NCI-H187 (cell line): ENCODE measurements at places on chromosomes 5 and 9.

GRCh38 chr5:161278739-161279660, 267.5 kb downstream of the GABRB2 start:
- no peak for DNase-seq

GRCh38 chr9:98222885-98223691, 30.7 kb upstream of the CORO2A start:
- DNase-seq, result no peak

DNA sequence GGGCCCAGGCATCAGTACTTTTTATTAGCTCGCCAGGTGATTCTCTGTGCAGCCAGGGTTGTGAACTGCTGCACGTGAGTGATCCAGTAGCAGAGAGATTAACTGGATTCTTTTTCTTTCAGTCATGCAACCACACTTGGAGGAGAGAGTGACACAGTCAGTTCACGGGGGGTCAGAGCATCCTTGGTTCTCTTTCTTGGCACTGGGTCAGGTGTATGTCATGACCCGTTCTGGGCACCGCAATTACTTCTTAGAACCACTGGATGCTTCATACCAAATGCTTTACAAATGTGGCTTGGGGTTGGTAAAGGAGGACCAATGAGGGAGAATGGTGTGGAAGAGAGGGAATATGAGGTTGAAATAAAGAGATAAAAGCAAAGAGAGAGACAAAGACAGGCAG, 368.7 kb downstream of the MLLT3 start:
- DNase-seq, result no peak

DNA sequence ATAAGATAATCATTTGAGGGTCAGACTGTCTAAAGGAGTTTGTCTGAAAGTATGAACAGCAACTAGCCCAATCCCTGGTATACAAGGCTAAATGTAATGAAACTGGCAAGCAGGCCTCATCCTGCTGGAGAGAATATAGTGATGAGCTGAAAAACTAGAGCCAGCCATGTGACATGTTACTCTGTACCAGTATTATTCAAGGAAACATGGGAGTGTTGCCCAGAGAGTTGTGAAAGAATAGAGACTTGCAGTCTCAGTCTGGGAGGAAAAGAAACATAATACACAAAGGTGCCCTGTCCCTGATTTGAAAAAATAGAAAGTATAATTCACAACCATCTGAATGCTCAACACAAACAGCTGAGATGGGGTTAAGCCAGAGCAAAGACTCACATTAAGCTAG, 37.9 kb upstream of the HTR1A start:
- no peak for DNase-seq

DNA sequence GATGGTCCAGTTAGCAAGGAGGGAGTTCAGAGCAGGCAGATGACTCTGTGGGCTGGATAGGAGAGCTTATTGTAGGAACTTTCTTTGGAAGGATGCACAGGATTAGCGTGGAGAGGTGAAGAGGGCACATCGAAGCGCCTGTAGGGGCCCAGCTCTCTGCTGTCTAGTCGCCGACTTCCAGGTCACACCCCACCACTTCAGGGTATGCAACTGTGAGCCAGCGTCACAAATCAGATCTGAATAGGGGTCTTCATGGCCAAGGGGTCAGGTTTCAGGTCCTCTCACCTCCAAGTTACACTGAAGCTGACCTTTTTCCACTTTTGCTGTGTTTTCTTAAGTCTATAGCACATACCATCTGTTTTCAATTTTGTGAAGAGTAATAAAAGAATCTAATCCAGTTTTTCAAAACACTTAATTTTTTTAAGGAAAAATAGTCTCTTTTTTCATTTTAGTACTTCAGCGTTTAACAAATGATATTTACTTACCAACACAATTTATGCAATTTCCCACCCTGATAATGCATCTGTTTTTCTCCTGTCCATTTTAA, 364.2 kb upstream of the CLINT1 start:
- DNase-seq, result no peak

DNA sequence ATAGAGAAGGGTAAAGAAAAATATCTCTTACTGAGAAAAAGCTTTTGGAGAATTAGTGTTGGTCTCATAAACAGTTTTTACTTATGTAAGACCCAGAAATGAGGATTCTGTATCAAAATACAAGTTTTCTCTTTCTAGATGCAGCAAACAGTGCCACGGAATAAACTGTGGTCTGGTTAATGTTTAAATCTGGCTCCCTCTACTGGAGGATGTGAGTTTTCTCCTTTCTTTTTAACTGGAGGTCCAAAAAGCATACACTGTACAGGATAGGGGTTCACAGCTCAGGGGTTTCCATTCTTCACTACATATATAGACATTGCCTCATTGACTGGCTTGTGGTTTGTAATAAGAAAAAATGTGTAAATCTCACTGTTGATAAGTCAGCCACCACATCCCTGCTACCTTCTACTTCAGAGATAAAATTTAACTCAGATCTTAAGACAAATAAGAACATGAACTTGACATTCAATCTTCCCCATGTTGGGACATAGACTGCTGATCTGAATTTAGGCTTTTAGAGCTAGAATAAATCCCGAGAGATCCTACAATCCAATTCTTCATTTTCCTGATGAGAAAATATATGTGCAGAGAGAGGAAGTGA, 98.9 kb downstream of the CFAP95 start:
- no peak for DNase-seq

- DNase-seq, result no peak
These were observed 30.4 kb downstream of the RANBP17 start for GRCh38 chr5:170892196-170892595.

DNA sequence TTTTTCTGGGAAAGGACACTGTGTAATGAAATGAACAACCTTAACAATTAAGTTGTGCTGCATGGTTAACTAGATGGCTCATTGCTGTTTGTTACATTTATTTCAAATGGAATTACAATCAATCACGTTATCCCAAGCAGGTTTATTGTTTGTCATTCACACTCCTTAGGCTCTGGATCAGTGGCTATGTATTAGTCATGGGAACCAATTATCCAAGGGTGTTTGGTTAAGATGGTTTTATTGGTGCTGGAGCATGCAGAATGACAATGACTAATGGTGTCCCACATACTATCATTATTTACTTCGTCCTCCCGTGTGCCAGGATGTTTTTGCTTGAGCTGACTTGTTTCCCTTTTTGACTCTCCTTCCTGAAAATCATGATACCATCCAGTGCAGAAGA, 10.6 kb upstream of the TRPC7 start:
- no peak for DNase-seq

DNA sequence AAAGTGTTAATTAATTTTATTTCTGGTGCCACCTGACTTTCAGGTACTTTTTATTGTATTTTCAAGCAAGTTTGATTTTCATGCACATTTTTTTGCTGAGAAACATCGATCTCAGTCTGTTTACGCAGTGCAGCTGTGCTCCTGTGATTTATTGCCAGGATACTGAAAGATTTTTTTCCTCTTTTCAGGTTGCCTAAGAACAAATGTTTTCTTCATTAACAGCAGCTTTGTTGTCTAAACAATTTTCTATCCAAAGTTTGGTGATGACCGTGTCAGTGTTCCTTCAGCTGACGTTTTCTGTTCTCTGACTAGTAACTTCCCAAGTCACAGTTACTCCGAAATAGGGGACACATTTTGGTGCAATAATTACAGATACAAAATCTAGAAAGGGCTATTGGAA, 78.1 kb downstream of the VCAN start:
- DNase-seq, result no peak

DNA sequence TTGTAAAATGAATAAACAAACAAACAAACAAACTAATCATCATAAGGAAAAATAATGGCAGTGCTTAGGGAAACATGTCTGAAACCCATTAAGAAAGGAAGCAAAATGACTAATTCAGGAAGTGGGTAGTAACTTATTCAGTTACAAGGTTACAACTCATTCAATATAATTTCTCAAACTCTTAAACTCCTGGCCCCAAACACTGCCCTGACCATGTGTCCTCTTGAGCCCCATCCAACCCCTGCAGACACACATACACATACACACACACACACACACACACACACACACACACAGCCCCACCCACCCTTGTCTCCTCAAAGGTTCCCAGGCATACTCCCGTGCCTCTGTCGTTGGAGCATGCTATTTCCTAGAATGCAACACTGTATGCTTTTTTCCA, 193.9 kb downstream of the SEC61B start:
- DNase-seq, result no peak

DNA sequence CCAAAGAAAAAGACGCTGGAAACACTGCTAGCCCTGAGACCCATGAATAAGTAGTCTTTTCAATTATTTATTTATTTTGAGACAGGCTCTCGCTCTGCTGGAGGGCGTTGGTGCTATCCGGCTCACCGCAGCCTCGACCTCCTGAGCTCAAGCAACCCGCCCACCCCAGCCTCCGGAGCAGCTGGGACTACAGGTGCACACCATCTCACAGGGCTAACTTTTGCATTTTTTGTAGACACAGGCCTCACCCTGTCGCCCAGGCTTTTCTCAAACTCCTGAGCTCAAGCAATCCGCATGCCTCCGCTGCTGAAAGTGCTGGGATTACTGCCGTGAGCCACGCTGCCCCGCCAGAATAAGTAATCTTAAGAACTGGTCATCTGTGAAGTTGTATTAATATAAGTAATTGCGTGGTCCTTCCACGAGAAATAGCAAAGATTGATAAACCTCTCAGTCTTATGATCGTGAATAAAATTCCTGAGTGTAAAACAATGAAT, 1.6 kb downstream of the ANXA2R start:
- peak; percentile 93 for DNase-seq

DNA sequence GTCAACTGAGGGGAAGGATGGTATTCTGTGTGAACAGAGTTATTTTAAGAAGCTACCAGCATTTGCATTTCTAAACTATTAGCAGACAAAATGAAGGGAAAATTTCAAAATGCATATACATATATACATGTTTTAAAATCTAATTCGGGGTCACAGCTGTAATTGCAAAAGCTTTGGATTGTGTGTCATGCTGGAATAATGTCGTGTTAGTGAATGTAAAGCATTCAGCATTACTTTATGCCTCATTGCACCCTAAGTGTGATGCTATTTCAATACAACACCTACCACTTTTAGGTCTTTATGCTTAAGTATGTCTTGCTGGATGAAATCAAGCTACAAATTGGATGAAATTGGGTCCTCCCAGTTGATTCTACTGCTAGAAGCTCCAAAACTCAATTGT, 687.6 kb upstream of the MEF2C start:
- DNase-seq, result no peak

- no peak for DNase-seq
These were observed 14.6 kb upstream of the TRAF1 start for GRCh38 chr9:120941046-120941770.

DNA sequence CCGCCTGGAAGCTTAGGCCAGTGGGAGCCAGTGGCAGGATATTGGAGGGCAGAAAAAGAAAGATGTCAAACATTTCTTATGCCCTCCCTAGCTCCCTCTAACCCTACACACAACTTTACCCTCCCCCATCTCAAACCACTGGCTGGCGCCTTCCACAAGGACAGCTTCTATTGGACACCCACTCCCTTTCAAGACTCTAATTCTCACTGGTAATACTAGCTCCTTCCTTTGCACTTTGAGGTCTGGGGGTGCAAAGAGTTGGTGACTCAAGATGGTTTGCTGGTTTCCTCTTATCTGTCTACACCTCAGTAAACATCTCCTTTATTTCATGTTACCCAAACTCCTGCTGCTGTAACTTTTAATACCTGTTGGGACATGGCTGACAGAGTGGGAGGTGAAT, 11.6 kb upstream of the ITGA1 start:
- DNase-seq, result no peak
